Renal pelvis (tissue), 12 donors: ENCODE measurements at places on chromosomes 11 and 22. TPM values are rescaled to one million over a fixed set of nuclear protein-coding genes. Genes with fewer than 3 reads are reported as not detected.

DNA sequence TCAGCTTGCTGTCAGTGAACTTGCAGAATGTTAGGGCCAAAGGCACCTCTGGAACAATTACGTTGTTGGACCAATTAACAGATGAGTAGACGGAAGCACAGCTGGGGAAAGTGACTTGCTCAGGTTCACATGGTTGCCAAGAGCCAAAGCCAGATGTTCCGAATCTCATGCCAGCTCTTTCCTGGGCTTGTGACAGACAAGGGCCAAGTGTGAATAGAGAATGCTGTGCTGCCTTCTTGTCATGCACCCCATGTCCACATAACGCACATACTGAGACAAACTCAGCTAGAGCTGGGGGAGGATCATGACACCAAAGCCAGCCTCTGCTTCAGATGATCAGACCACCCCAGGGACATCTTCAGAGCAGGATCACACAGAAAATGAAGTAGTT is 616.3 kb downstream of the INSC start:
- DNase-seq, result no peak

GRCh38 chr11:100235085-100235484 is 452.0 kb upstream of the ARHGAP42 start:
- no peak for DNase-seq

Gene PHOX2A
- polyA plus RNA-seq, result not detected

Gene GNAZ
- 7.8 TPM for polyA plus RNA-seq

GRCh38 chr11:134844838-134845237 is 432.8 kb upstream of the B3GAT1 start:
- DNase-seq, result no peak

- DNase-seq, result no peak
Measured at GRCh38 chr22:43183496-43184277, 3.2 kb downstream of the TTLL12 start.

Gene OR51E1
- polyA plus RNA-seq, result 1.3 TPM

GRCh38 chr22:19866665-19867009 is 12.0 kb upstream of the GNB1L start:
- DNase-seq, result no peak

DNA sequence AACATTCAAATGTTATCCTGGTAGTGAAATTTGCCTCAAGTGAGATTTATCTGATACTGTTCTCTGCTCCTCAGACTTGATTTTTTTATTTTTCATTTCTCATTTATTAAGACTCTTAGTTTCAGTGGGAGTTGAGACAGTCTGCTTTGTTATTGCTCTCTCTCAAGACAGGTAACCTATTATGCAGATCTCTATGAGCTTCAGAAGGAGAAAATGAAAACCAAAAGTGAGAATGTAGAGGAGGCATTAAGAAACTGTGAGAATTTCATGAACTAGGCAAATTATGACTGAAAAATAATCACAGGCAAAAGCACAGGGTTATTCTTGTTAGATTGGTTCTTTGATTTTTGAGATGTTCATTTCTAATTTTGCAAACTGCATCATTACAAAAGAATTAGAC is 290.0 kb upstream of the CHORDC1 start:
- no peak for DNase-seq

GRCh38 chr22:43246188-43246587 is 59.3 kb upstream of the TTLL12 start:
- no peak for DNase-seq

Gene SEPTIN3
- polyA plus RNA-seq, result 7.5 TPM

DNA sequence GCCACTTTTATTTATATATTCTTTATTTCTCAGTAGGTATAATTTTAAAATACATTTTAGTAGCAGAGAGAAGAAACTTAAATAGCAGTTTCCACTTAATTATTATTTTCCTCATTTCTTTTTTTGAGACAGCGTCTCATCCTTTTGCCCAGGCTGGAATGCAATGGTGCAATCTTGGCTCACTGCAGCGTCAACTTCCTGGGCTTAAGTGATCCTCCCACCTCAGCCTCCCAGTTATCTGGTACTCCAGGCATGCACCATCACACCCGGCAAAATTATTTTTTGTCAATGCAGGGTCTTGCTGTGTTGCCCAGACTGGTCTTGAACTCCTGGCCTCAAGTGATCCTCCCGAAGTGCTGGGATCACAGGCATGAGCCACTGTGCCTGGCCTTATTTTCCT is 38.3 kb downstream of the ATG13 start:
- DNase-seq, result no peak

Gene POU2AF1
- 1.6 TPM for polyA plus RNA-seq

DNA sequence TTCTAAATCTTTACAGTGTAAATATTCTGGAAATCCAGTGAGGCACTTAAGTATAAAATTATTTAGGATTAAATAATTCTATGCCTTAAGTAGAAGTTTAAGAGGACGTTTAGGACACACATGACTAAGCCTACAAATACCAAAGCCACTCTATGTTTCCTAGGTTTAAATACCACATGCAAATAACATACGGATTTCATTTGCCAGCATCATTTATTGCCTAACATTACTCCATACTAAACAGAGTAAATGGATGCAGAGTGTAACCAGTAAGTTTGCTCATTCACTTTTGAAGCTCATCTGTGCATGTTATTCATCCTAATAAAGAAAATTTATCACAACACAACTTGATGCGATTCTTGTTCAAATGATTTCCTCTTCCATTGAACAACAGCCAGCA is 4.1 kb downstream of the BDNF start:
- no peak for DNase-seq

Gene MB
- polyA plus RNA-seq, result not detected

DNA sequence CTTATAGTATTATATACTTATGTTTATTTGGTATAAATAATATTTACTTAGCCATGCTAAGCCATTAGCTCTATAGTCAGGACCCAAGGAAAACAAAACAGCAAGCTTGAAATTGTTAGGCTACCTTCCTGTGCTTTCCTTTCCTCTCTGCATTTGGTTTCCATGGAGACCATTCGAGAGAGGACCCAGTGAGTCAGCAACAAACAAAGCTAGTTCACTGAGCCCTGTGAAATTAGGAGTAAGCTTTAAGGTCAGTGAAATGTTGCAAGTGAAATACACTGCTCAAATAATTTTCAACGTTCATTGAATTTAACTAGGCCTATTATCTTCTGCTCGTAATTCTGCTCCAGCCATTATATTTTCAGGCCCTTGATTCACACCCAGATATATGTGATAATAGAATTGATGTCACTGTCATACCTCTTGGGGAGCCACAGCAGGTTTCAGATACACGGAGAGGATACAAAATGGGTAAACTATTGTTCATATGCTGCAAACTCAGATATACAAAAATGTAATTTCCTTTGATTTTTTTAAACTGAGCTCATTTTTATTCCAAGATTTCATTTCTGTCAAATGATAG is 9.1 kb upstream of the OR10D3 start:
- peak; percentile 26 for DNase-seq

DNA sequence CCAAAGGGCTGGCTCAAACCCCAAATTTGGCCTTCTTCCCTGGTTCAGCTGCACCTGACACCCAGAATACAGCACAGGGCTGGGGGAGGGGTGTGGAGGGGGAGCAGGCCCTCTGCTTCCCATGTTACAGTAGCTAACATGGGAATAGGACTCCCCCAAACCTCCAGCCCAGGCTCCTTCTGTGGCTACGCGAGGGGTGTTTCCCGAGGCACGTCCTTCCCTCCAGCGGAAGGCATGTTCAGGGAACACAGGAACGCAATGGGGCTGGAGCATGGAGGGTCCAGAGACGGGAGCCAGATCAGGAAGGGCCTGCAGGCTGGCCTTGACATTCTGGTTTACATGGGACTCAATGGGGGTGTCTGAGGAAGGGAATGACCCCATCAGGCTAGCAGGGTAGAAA is 11.8 kb upstream of the IGLL1 start:
- no peak for DNase-seq

- no peak for DNase-seq
Measured at GRCh38 chr22:44728761-44729324, 23.5 kb upstream of the ARHGAP8 start.
